HS-5 (cell line): ENCODE measurements at places on chromosomes 2 and 18.

DNA sequence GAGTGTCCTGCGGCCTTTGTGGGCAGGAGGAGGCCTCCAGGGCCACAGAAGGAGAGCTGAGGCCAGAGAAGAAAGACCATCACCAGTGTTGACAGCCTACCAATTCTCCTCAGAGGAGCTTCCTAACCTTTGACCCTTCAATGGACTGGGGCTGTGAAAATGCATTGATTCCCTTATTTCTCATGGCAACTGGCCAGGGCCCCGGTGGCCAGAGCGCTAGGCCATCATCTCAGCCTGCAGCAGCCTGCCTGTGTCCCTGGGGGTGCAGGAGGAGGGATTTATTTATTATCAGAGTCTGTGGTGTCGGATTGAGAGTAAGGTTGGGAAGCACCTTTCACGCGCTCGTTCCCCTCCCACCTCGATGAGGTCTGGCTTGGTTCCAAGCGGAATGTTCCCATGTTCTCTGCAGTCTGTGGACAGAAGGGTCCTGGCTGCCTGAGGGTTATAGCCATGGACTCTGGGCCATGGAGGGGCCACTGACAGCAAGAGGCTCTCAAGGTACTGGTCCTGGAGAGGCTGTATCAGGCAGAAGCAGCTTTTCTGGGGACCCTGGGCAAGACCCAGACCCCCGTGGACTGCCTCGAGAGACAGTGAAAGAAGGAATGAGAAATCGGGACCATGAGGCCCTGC, 53.8 kb downstream of the CYP27C1 start:
- no peak for DNase-seq

GRCh38 chr2:172808156-172808555, 72.5 kb downstream of the RAPGEF4 start:
- DNase-seq, result no peak

DNA sequence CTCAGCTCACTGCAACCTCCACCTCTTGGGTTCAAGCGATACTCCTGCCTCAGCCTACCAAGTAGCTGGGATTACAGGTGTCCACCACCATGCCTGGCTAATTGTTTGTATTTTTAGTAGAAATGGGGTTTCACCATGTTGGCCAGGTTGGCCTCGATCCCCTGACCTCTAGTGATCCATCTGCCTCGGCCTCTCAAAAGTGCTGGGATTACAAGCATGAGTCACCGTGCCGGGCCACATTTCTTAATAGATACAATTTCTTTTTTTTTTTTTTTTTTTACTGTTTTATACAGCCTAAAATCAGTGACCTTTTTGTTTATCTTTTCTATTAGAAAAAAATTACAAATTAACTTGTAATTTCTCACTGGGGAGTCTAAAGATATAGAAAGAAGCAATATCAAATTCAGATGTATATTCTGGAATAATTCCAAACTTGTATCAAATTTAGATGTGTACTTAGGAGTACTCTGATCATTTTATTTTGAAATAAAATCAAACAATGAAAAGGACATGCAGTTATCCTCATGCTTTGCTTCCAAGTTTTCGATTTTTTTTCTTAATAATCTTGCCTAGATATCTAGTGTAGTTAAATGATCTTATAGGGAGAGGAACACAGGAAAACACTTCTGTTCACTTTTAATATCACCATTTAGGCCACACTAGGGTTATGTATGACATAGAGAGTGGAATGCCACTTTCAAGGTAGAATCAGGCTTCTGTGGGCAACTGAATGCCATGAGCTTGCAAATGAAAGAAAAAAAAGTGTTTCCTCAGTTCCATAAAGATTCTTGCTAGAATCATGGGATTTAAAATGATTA, 1089.3 kb downstream of the SUCLG1 start:
- no peak for DNase-seq

DNA sequence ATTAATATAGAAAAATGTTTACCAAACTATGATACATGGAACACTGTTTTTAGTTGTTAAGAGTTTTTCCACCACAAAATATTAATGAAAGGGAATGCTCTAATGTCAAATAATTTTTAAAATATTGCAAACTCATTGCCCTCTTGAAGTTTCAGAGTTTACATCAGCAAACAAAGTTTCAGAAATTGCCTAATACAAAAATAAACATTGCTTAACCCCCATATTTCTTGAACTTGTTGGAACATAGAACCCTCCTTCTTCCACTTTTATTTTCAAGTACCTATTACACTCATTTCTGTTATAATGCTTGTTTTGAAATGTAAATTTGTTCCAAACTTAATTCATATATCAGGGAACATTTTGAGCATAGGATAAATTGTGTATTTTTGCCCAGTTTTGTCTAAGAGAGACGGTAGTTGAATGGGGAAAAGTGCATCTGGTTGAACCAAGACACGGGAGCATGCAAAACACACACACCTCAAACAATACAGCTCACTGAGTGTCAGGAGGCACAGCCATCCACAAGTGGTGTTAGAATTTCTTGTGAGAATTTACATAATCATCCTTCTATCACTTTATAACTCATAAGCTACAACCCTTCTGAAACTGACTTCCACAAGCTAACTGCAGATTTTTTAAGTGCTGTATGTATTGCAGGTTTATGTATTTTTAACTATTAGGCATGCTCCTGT, 5.3 kb upstream of the MC4R start:
- no peak for DNase-seq

GRCh38 chr2:66874411-66874810, 439.5 kb downstream of the MEIS1 start:
- DNase-seq, result no peak

DNA sequence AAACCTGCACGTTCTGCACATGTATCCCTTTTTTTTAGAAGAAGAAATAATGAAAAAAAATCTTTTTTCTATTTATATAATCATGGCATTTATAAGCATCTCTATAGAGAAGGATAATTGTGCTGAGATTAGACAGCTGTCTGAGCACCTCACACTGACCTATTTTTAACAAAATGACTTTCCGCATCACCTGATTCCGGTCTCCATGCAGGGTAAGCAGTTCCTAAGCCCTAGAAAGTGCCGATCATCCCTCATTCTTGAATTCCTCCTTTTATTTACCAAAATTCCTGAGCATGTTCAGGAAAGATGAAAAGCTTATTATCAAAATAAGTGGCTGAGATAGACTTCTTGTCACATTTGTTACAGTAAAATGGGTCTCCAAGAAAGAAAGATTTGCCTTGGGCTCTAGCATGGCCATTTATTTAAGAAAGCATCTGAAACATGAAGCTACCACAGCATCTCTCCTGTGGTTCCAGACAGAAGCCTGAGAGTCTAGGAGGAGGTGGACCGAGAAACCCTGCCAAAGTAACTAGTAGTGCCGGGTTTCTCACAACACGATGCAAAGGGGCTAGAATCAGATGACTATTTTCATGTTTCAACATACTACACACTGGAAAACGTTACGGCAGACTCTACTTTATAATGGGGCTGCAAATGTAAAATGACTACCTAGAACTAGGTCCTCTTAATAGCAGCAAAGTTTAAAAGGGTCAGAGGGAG, 670 bp downstream of the GKN1 start:
- no peak for DNase-seq

DNA sequence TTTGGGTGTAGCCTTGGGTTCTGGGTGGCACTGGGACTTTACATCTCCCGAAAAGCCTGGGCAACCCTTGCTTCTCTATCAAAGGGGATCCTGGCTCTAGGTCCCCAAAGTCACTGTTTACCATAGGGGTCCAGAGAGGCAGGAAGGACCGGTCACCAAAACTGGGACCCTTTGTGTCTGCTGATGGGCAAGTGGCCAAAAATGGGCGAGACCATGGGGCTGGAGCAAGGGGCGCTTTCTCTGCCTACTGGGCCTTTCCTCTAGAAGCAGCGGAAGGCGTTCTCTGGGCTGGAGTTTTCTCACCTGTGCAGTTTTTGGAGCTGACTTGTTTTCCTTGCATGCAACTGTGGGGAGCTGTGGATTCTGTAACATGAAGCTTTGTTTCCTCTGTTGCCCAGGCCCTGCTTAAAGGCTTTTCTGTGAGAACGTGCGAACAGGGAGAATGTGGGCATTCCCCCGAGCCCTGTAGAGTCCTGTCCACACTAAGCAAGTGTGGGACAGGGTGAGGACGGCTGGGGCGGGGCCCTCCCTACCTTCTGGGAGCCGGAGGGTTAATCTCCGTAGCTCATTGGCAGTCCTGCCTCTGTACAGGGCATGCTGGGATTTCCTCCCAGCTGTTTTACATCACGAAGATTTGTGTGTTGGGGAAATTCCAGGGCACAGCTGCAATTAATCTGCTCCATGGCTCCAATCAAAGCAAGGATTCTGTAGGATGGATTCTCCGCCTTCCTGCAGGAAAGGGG, 50.2 kb downstream of the TGOLN2 start:
- no peak for DNase-seq

GRCh38 chr2:200603972-200604371, 18.2 kb downstream of the AOX1 start:
- peak; percentile 85 for DNase-seq
